ENCODE measurements at places on chromosomes 7 and 10.
A peak's percentile ranks its signal among the peaks of the same experiment; 100 is the strongest.

GRCh38 chr7:70585071-70585470, 546.9 kb upstream of the GALNT17 start:
- no peak for DNase-seq

- DNase-seq: no peak
Observed at GRCh38 chr10:24894309-24894708, 58.1 kb downstream of the PRTFDC1 start.

GRCh38 chr10:80596391-80597257, 58.9 kb downstream of the SH2D4B start:
- DNase-seq: peak; percentile 87

GRCh38 chr7:7563813-7564212, 2.9 kb upstream of the MIOS start:
- no peak for DNase-seq

DNA sequence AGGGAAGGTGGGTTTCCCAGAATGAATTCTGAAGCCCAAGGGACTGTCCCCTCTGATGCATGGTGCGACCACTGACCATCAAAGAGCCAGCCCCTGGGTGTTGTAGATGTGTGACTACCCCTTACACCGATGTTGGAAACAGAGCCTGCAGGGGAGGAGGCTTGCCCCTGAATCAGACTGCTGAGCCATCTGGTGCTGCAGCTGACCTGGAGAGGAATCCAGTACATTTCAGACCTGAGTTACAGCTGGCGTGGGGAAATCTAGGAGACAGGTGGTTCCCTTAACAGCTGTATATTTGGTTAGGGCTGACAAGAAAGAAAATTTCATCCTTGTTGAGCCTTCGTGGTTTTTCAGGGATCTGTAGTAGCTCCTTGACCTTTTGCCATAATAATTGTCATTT, 195.5 kb downstream of the CELF2 start:
- no peak for DNase-seq

DNA sequence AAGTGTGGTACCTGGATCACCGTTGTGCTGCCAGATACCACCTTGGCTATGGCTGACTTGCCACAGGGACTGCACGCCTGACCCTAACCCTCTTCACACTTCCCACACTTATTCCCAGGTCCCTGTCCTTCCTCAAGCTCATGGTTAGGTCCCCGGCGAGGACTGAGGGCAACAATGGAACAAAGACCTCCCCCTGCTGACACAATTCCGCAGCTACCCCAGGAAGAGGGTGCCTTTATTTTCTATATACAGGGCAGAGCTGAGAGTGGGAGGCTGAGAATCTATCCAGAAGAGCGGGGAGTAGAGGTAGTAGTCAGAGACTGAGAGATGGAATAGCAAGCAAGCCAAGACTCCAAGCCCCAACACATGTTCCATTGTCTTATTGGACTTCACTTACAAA, 118.1 kb upstream of the SEM1 start:
- DNase-seq: no peak

DNA sequence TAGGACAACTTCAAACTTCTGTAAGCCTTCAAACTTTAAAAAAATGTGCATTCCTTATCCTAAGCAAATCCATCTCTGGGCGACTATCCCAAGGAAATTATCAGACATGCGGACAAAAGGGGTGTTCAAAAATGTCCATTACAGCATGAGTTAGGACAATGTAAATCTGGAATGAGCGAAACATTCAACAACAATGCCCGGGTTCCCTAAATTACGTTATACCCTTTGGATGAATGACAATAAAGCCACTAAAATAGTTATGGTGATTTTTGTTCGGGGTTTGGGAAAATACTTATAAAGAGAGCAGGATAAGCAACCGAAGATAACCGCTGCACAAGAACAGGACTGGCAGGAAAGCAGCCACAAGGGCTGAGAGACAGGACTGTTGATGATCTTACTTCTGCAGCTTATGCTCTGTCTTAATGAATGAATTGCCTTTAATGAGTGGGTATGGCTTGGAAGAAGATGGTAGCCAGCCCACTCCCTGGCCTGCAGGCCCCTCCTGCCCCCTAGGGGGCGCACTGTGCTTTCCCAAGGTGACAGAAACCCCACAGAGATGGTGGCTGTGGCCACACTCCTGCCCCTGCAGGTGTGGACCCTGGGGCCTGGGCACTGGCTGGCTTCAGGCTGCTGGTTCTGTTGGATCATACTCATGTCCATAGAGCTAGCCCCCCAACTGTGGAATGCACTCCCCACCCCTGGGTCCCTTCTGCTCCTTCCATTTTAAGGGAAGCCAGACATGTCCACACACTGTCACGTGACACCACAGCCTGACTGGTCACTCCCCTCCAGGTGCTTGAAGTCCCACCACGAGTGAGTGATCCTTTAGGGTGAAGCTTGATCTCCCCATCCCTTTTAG, 45.0 kb downstream of the ZCCHC24 start:
- DNase-seq: peak; percentile 79

- DNase-seq: no peak
Observed at GRCh38 chr10:3781468-3782145, 3.4 kb downstream of the KLF6 start.

DNA sequence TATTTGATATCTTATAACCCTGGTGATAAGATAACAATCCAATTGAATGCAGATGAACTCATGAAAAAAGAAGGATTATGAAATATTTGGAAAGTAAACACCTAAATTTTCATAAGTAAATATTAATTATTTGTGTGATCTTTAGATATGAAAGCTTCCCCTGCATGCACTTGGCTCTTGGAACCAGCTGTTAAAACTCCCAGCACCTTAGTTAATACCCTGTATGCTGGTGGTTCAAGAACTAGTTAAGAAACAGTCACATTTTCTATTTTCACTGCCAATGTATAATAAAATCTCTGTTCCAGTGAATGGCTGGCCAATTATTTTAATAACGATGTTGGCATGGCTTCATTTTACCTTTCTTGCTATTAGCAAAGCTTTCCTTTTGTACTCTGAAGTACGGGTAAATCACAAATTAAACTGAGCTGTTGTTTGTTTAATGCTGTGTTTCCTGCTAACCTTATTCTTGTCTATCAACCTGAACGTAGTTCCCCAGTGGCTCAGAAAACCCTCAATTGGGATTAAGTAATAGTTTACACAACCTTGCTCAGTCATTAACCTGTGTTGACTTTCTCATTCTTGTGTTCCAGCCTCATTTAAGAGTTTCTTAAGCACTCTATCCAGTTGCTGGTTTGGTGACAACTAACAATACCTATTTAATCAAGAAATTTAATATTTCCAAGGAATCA, 38.9 kb downstream of the MET start:
- no peak for DNase-seq

- DNase-seq: peak; percentile 78
Observed at GRCh38 chr7:93902777-93903423, 3.5 kb upstream of the GNGT1 start.

DNA sequence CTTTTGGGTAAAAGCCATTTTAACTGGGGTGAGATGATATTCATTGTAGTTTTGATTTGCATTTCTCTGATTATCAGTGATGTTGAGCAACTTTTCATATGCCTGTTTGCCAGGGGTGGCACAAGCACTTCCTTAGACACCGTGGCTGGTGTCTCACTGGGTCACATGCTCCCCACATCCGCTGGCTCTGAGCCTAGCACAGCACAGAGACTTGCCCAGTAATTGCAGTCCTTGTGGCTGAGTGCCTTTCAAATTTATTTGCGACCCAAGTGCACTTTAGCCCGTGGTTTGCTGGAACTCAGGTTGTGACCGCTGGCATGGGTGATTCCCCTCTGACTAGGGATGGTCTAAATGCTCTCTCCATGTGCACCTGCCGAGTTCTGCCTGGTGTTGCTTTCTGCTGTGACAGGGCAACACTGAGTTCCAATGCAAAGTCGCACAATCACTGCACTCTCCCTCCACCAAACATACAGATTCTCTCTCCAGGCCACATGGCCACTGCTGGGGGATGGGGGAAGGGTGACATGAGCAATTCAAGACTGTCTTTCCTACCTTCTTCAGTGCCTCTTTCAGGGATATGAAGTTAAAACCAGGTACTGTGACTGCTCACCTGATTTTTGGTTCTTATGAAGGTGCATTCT, 66.5 kb downstream of the ZNF277 start:
- DNase-seq: no peak

DNA sequence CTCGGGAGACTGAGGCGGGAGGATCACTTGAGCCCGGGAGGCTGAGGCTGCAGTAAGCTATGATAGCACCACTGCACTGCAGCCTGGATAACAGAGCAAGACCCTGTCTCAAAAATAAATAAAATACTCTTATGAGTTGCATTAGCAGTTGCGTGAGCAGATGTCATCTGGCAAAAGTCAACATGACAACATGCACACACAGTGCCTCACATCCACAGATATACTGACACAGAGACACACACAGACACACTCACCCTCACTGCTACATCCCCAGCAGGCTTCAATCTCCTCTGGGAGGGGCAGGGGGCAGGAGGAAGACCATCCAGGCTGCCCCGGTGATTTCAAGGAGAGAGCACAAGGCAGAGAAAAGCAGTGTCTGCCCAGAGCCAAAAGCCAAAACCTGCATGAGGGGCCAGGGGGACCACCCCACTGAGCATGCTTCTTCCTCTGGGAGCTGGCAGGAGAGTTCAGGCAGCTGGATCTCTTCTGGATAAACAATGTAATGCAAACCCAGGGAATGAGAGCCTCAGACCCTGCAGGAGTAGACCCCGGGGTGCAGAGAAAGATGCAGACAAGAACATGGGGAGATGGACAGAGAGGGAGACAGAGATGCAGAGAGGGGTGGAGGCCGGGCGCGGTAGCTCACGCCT, 9.6 kb upstream of the ELN start:
- DNase-seq: no peak

DNA sequence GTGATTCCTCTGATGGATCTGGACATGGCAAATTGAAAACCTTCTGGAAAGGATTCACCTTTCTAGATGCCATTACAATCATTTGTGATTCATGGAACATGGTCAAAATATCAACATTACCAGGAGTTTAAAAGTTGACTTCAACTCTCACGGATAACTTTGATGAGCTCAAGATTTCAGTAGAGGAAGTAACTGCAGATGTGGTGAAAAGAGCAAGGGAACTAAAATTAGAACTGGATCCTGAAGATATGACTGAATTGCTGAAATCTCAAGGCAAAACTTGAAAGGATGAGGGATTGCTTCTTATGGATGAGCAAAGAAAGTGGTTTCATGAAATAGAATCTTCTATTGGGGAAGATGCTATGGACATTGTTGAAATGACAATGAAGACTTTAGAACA, 293.6 kb downstream of the ARHGAP12 start:
- no peak for DNase-seq

DNA sequence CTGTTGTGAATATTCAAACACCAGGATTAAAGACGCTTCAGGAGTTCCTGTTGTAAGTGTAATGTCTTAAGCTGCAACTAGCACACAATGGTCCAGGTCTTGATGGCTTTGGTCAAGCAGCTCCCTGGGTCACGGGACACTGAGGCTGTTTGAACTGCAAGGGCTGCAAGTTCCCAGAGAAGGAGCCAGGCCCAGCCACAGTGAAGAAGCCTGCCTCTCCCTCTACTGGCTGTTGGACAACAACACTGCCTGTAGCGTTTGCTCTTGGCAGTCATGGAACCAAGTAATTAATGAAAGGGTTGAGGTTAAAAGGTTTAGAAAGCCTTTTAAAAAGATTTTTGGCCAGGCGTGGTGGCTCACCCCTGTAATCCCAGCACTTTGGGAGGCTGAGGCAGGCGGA, 31.9 kb upstream of the GUSB start:
- DNase-seq: no peak

GRCh38 chr7:44288811-44289340, 36.5 kb downstream of the CAMK2B start:
- no peak for DNase-seq

DNA sequence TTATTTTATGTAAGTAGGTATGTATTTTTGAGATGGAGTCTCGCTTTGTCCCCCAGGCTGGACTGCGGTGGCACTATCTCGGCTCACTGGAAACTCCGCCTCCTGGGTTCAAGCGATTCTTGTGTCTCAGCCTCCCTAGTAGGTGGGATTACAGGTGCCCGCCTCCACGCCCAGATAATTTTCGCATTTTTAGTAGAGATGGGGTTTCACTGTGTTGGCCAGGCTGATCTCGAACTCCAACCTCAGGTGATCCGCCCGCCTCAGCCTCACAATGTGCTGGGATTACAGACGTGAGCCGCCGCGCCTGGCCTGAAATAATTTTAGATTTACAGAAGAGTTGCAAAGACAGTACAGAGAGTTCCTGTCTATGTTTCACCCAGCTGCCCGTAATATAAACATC, 37.5 kb downstream of the PFKFB3 start:
- DNase-seq: no peak

- DNase-seq: no peak
Observed at GRCh38 chr7:73702665-73703064, 16.8 kb downstream of the STX1A start.

Measured in OCI-M1 (cell line).